ENCODE measurements at places on chromosomes 2 and 18.

DNA sequence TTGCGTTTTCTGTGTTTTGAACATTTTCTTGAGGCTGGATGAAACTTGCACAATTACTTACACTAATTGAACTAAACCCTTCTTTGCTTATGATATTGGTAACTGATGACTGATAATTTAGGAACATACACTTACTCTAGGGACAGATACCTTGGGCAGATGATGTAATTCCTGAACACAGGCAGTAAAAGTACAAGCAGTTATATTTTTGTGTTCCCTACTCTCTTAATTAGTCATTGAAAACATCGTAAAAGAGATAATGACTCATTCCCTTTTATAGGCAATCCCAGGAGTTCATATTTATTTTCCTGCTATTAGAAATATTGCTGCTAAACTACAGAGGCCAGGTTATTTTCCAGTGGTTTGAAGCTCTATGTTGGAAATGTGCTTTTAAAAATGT is 46.4 kb downstream of the CCDC85A start:
- no peak for DNase-seq

GRCh38 chr2:23545811-23546210 is 160.8 kb downstream of the KLHL29 start:
- DNase-seq, result no peak

DNA sequence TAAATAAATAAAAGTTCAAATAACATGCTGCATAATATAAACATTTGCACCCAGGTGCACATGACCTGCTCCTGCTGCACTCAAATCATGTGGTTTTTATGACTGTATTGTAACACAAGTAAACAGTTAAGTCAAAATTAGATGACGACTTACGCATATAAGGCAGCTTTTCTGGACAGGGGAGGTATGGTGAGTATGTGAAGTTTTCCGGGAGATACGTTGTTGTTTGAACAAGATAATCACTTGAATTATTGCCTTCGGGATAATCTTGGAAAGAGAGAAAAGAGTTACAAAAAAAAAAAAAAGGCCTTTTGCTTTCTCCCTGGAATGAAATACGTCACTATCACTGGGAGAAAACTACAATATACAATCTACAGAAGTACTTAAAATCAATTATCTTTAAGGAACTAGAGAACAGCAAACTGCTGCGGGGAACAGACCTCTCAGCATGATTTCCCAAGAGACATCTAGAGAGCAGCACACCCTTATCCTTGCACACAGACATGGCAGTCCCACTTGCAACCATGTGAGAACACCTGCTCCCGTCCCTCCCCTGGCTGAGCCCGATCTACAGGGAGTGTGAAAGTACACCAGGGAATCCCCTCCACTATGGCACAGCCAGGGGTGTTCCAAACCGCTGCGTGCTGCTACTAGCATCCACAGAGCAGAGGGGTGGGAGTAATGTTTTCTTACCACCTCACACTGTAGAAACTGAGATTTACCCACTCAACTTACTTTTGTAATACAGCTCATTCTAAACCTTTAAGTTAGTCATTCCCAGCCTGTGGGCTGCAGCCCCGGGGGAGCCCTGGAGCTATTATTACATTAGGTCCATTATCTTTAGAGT is 26.3 kb downstream of the B4GALT6 start:
- DNase-seq, result no peak

- DNase-seq, result no peak
Observed at GRCh38 chr2:191176801-191177438, 26.1 kb upstream of the STAT4 start.

Data from NCI-H2081 treated with DMSO at 0.1 percent for 48 hours (cell line).